ENCODE measurements at places on chromosomes 13 and 19. TPM values are rescaled to one million over a fixed set of nuclear protein-coding genes. Genes with fewer than 3 reads are reported as not detected.

FXYD7 gene
- total RNA-seq, result not detected

RASGRP4 gene
- not detected for total RNA-seq

DLEU7 gene
- not detected for total RNA-seq

ZNF536 gene
- not detected for total RNA-seq

C19orf67 gene
- total RNA-seq, result not detected

GPR180 gene
- total RNA-seq, result 6.4 TPM

ZNF8 gene
- total RNA-seq, result 8.5 TPM

- no peak overlapping the region for H3K27ac ChIP-seq
- peaks cover 4% of the 10 kb centered on the region for H3K4me1 ChIP-seq
- no peak for DNase-seq
- no peaks in the 10 kb centered on the region for H3K36me3 ChIP-seq
- H3K27me3 ChIP-seq, result no peaks in the 10 kb centered on the region
- no peak overlapping the region for H3K4me3 ChIP-seq
These were observed 8.6 kb downstream of the CRLF1 start for GRCh38 chr19:18597809-18598660.

DNA sequence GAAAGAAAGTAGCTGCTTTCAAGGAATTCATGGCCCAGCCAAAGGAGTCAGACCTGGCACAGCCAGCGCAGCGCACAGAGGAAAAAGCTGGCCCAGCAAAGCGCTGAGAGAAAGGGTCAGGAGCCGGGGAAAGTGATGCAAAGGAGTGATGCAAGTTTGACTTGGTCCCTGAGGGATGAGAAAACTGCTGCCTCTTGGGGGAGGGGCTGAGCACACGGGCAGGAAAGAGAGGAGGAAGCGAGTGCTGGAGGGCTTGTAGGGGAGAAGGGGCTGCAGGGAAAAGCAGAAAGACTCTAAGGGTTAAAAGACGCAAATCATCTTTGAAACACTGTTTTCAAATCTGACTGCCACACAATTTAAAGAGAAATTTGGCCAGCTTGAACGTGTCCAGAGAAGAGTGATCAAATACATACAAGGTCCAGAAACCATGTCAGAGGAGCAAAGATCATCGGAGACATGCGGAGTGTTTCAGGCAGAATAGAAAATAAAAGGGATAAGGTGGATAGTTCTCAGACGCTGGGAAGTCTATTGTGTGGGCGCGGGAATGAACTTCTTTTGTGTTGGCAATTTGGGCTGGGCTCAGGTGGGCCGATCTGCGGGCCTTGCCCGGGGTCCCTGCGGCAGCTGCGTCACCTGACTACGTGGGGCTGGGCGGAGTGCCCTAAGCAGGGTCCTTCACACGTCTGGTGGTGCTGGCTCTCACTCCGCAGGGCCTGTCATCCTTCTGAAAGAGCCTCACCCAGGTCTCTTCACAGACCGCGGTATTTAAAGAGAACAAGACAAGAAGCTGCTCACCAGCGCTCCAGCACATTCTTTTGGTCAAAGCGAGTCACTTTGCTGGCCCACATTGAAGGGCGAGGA, 18.1 kb downstream of the N4BP2L1 start:
- no peak overlapping the region for H3K4me3 ChIP-seq
- DNase-seq, result no peak
- peak overlapping the region; percentile 12 for H3K27ac ChIP-seq
- 0 out of 2 replicates have a peak, but pooled peaks cover 3% of the 10 kb centered on the region for H3K4me1 ChIP-seq
- H3K36me3 ChIP-seq, result no peaks in the 10 kb centered on the region

DNA sequence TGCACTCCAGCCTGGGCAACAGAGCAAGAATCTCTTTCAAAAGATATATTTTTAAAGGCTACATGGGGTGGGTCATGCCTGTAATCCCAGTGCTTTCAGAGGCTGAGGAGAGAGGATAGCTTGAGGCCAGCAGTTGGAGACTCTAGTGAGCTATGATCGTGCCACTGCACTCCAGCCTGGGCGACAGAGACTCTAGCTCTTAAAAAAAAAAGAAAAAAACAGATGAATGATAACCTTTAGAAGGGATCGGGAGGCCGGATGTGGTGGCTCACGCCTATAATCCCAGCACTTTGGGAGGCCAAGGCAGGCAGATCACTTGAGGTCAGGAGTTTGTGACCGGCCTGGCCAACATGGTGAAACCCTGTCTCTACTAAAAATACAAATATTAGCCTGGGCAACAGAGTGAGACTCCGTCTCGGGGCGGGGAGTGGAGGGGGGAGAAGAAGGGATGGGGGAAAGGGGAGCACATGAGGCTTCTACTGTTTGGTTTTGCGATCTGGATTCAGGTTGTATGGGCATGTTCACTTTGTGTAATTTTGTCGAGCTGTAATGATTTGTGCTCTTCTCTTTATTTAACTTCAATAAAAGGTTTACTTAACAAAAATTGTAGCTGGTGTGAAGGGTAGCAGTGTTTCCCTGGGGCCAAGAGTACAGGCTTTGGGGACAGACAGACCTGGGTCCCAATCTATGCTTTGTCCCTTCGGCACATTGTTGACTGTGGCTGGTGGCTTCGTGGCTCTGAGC, 1.1 kb upstream of the PSMC4 start:
- H3K36me3 ChIP-seq, result peaks cover 2% of the 10 kb centered on the region
- H3K4me3 ChIP-seq, result peak overlapping the region; percentile 65
- DNase-seq, result no peak
- peaks cover 6% of the 10 kb centered on the region for H3K4me1 ChIP-seq

GRCh38 chr13:109631069-109631468, 155.3 kb downstream of the IRS2 start:
- H3K27ac ChIP-seq, result no peak overlapping the region
- H3K4me1 ChIP-seq, result no peaks in the 10 kb centered on the region
- H3K4me3 ChIP-seq, result no peak overlapping the region
- H3K27me3 ChIP-seq, result no peaks in the 10 kb centered on the region

DNA sequence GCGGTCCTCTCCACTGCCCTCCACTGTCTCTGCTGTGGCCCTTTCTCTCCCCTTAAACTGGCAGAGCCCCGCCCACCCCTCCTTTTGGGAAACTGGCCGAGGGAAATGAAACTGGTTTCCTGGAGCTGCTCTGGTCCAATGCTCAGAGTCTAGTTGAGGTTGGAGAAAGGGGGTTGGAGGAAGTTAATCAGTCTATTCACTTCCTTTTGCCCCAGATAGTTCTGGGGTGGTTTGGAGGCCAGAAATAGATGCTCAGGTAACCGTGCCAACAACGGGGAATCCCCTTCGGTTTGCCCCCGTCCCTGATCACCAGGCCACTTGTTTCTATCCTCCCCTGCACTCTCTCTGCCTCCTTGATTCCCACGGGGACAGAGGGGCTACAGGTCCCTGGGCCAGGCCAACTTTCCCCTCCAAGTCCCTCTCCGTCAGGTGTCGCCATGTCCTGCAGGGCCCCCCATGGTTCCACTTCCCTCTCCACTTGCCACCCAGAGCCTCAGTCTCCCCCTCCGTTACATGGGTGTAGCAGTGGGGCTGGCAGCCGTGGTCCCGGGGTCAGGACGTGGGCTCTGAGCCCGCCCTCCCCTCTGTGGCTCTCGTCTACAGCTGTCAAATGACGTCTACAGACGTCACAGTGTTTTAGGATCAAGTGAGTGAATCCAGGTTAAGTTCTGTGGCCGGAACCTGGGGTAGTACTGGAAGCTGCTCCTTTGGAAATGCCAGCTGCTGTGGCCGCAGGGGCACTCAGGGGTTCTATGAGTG, at the start of gene IL4I1:
Gene IL4I1 (minus strand): TSS at position 25 of the 759 bp plus-strand sequence. CDS start 727 bp downstream, outside the sequence.
- H3K4me3 ChIP-seq, result no peak within 1 kb of the TSS
- H3K4me1 ChIP-seq, result no peaks in the 10 kb centered on the region
- no peaks in the 10 kb centered on the region for H3K27me3 ChIP-seq
- H3K36me3 ChIP-seq, result no peaks in the 10 kb centered on the region
- no peak for DNase-seq
- no peak within 1 kb of the TSS for H3K27ac ChIP-seq

- peaks cover 24% of the 10 kb centered on the region for H3K4me1 ChIP-seq
- H3K4me3 ChIP-seq, result peak overlapping the region; percentile 58
- peak overlapping the region; percentile 100 for H3K27ac ChIP-seq
- peak; percentile 94 for DNase-seq
- H3K27me3 ChIP-seq, result no peaks in the 10 kb centered on the region
These were observed 406 bp upstream of the NUMBL start for GRCh38 chr19:40690693-40691420.

DNA sequence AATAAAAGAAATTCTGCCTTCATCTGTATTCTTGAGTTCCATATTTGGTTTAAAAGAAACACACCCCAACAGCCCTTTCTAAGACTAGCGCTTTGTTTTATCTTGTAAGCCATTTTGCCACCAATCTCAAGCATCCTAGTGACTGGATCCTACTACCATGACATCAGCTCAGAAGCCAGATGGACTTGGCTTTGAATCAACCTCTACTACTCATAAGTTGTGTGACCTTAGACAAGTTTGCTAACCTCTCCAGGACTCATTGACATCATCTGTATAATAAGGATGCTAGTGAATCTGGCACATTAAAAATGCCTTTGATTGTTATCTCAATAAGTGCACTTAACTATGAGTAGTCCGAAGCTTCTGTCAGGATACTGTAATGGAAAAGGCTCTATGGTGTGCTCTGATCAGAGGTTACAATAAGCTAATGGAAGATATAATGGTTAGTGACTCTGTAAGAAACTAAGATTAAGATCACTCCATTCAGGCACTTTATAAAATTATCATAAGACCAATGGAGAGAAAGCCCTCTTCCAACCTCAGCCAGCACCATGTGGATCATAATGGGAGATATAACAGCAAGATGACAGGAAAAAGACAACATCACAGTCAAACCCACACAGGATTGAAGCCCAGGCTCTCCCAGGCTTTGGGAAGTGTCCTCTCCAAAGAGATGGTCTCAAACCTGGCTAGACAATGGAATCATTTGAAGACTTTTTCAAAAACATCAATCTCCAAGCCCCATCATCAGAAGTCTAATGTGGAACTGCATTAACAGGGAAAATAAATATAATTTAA, 180.6 kb upstream of the MIR17HG start:
- H3K4me1 ChIP-seq, result peaks cover 14% of the 10 kb centered on the region
- H3K4me3 ChIP-seq, result no peak overlapping the region
- H3K27ac ChIP-seq, result no peak overlapping the region
- H3K36me3 ChIP-seq, result no peaks in the 10 kb centered on the region

GRCh38 chr19:19226204-19226603, 14.4 kb downstream of the NCAN start:
- H3K4me1 ChIP-seq, result no peaks in the 10 kb centered on the region
- no peak overlapping the region for H3K4me3 ChIP-seq
- H3K27ac ChIP-seq, result no peak overlapping the region
- no peaks in the 10 kb centered on the region for H3K36me3 ChIP-seq

GRCh38 chr13:67146523-67147130, 83.5 kb downstream of the PCDH9 start:
- no peaks in the 10 kb centered on the region for H3K27me3 ChIP-seq
- no peak overlapping the region for H3K4me3 ChIP-seq
- no peaks in the 10 kb centered on the region for H3K4me1 ChIP-seq
- no peaks in the 10 kb centered on the region for H3K36me3 ChIP-seq

- H3K36me3 ChIP-seq, result no peaks in the 10 kb centered on the region
- H3K4me3 ChIP-seq, result no peak overlapping the region
- no peaks in the 10 kb centered on the region for H3K4me1 ChIP-seq
- no peak for DNase-seq
- no peaks in the 10 kb centered on the region for H3K27me3 ChIP-seq
These were observed 222.3 kb downstream of the GPC5 start for GRCh38 chr13:91620670-91621141.

GRCh38 chr19:38650172-38650775, 2.8 kb downstream of the ACTN4 start:
- DNase-seq, result no peak
- peak overlapping the region; percentile 88 for H3K27ac ChIP-seq
- peaks cover 58% of the 10 kb centered on the region for H3K4me1 ChIP-seq
- peak overlapping the region; percentile 100 for H3K4me3 ChIP-seq
- 0 out of 2 replicates have a peak, but pooled peaks cover 1% of the 10 kb centered on the region for H3K36me3 ChIP-seq

DNA sequence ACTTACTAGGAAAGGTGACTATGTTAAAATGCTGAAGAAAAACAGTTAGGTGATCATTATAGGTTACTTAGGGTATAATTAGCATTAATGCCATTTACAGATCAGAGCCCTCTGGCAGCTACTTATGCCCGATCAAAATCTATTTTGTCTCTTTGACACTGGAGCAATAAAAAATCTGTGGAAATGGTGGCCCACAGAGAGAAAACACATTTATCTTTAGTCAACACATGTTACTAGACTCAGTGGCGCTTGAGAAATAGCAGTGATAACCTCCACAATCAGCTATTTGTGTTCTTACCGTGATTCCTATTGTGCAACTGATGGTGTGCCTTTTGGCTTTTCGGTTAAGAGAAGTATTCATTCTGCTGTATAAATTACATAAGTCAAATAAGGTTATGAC, 1519.6 kb downstream of the PCDH9 start:
- no peaks in the 10 kb centered on the region for H3K36me3 ChIP-seq
- H3K4me3 ChIP-seq, result no peak overlapping the region
- no peaks in the 10 kb centered on the region for H3K27me3 ChIP-seq
- no peaks in the 10 kb centered on the region for H3K4me1 ChIP-seq
- no peak for DNase-seq
- H3K27ac ChIP-seq, result no peak overlapping the region

GRCh38 chr19:2782936-2783780, at the start of gene SGTA:
Gene SGTA, minus strand, starts transcription at chr19:2783273. Its CDS starts 14,205 bp downstream, at chr19:2769068.
- H3K4me1 ChIP-seq, result peaks cover 7% of the 10 kb centered on the region
- no peaks in the 10 kb centered on the region for H3K27me3 ChIP-seq
- peak; percentile 99 for DNase-seq
- peak within 1 kb of the TSS; percentile 85 for H3K4me3 ChIP-seq
- H3K27ac ChIP-seq, result peak within 1 kb of the TSS; percentile 96

GRCh38 chr19:11797491-11797890, 832 bp upstream of the ZNF491 start:
- no peak overlapping the region for H3K4me3 ChIP-seq
- no peak overlapping the region for H3K27ac ChIP-seq
- DNase-seq, result peak; percentile 92
- H3K27me3 ChIP-seq, result no peaks in the 10 kb centered on the region

Measured in Caco-2 (cell line).